ENCODE measurements at places on chromosomes 1 and 21.

DNA sequence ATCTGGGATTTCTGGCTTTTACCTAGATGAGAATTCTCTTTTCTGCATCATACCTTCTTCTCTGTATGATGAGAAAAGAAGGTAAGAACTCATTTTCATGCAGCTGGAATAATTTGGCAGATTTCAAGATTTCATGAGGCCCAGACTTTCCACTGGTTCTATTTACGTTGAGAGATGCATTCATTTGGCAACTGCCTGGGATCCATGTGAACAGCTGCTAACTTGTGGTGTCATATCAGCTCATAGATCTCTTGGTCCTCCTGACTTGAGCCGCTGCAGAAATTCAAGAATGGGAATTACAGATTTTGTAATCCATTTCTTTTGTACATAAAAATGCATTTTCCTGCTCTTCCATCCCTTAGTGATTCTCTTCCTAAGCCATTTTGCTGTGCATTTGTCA, 17.1 kb upstream of the C1orf87 start:
- DNase-seq: no peak
- no peaks in the 10 kb centered on the region for H3K4me1 ChIP-seq
- H3K36me3 ChIP-seq: no peaks in the 10 kb centered on the region
- H3K27me3 ChIP-seq: no peaks in the 10 kb centered on the region
- no peak overlapping the region for H3K4me3 ChIP-seq
- no peak overlapping the region for H3K27ac ChIP-seq

DNA sequence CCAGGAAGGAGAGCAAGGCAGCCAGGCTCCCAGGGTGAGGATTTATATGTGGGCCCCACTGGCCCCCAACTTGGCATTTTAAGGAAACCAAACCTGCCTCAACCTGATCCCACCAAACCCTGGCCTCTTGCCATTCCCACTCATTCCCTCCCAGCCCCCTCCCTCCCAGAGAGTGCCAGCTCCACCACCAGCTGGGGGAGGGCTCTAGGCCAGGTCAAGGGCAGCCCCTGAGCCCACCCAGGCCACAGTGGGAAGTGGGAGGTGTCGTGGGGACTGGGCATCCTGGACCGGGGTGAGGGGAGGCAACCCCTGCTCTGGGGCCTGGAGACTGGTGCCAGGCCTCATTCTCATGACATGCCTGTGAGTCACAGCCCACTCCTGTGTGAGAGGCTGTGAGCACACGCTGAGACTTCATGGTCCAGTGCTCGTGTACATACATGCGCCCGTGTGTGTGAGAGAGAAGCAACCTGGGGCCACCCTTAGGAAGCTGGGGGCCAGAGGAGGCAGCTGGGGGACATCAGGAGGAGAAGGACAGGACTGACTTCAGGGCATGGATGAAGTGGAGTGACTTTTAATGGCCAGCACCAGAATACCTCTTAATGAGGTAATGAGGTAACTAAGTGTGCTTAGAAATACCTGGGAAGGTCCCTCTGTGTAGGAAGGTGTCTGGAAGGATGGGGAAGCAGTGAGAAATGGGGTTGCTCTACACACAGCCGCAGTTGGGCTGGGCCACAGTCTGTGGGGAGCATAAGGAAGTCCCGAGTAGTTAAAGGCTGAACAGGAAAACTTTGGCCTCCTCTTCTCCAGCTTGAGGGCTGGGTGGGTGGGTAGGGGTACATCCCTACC, at the start of gene S100A2:
Gene S100A2 (minus strand): TSS at position 316 of the 846 bp plus-strand sequence. CDS start 1,967 bp downstream, outside the sequence.
- no peak within 1 kb of the TSS for H3K4me3 ChIP-seq
- no peaks in the 10 kb centered on the region for H3K27me3 ChIP-seq
- H3K4me1 ChIP-seq: peaks cover 26% of the 10 kb centered on the region
- DNase-seq: no peak

DNA sequence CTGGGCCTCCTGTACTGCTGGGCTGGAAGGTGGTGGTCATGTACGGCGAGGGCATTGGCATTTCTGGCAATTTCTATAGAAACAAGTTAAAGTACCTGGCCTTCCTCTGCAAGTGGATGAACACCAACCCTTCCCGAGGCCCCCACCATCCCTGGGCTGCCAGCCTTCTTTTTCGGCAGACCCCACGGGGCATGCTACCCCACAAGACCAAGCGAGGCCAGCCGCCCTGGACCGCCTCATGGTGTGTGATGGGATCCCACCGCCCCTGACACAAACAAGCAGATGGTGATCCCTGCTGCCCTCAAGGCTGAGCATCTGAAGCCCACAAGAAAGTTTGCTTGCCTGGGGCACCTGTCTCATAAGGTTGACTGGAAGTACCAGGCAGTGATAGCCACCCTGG, 76.0 kb downstream of the NFASC start:
- no peaks in the 10 kb centered on the region for H3K27me3 ChIP-seq
- peaks cover 17% of the 10 kb centered on the region for H3K4me1 ChIP-seq
- no peak overlapping the region for H3K27ac ChIP-seq
- no peak for DNase-seq

DNA sequence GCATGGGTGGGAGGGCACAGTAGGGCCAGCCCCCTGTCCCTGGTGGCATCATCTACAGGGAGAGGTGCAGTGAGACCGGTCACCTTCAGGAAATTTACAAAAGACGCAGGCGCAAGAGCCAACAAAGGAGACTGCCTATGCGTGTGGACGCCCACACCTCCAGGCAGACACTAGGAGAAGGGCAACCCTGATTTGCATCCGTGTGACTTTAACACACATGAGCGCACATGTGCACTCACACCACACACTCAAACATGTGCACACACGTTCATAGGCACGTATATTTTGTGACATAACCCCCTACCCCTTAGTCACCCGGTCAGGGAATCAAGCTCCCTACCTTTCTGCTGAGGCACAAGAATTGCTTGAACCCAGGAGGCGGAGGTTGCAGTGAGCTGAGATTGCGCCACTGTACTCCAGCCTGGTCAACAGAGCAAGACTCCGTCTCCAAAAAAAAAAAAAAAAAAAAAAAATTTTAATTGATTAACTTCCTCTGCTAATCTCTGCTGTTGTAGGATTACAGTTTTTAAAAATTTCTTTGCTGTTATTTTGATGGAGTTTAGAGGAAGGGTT, 84.7 kb upstream of the SLC25A33 start:
- no peak overlapping the region for H3K27ac ChIP-seq
- no peaks in the 10 kb centered on the region for H3K27me3 ChIP-seq
- peaks cover 4% of the 10 kb centered on the region for H3K4me1 ChIP-seq
- peaks cover 3% of the 10 kb centered on the region for H3K36me3 ChIP-seq
- H3K4me3 ChIP-seq: no peak overlapping the region

DNA sequence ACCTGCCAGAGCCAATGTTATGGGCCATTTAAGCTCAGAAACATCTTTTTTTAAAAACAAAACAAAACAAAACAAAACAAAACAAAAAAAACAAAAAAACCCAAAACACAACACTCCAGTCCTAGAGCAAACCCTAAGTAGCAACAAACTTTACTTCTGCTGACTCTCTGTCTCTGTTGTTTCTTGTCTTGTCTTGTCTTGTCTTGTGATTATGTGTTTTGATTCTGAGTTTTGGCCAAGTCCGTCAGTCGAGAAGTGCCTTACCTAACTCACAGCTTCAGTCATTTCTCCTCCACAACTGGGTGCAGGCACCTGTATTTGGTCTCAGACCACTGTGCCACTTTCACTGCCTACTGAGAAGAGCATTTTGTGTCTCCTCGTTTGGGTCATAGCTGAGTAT, 307.9 kb downstream of the BACH1 start:
- no peaks in the 10 kb centered on the region for H3K36me3 ChIP-seq
- DNase-seq: no peak
- no peaks in the 10 kb centered on the region for H3K27me3 ChIP-seq

GRCh38 chr1:167499664-167500101, 18.6 kb downstream of the CD247 start:
- no peaks in the 10 kb centered on the region for H3K27me3 ChIP-seq
- peaks cover 20% of the 10 kb centered on the region for H3K4me1 ChIP-seq
- no peaks in the 10 kb centered on the region for H3K36me3 ChIP-seq

DNA sequence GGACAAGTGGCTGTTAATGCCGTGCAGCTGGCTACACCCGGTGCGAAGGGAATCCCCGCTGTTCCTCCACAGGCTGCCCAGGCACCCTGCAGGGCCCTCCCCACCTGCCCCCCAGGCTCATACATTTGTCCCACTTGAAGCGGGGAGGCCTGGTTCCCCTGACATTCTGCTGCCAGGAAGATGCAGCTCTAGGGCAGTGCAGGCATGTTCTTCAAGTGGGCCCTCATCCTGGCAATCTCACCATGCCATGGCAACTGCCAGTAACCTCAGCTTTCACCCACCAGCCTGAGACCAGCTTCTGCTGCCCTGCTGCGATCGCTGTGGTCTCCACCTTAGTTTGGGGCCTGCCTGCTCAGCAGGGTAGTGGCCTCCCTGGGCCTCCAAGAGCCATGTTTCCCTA, 151.9 kb upstream of the COL6A1 start:
- peaks cover 3% of the 10 kb centered on the region for H3K4me1 ChIP-seq
- no peak overlapping the region for H3K27ac ChIP-seq
- H3K36me3 ChIP-seq: no peaks in the 10 kb centered on the region
- no peak for DNase-seq
- no peak overlapping the region for H3K4me3 ChIP-seq
- H3K27me3 ChIP-seq: no peaks in the 10 kb centered on the region

DNA sequence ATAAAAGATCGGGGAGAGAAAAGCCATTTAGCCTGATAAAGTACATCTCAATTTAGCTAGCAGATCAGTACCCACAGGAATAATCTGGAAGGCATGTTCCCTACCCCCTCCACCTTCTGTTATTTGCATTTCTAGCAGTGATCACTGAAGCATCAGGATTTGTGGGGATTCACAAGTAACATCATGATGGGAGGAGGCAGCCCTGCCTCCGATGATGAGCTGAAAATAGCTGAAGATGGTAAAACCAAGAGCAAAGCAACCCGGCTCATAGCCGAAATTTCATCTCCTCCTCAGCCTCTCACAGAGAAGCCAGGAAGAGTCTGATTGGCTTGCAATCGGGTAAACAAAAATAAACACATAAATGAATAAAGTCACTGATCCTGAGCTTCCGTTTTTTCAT, 2.4 kb downstream of the CCSAP start:
- H3K4me1 ChIP-seq: peaks cover 4% of the 10 kb centered on the region
- H3K27me3 ChIP-seq: no peaks in the 10 kb centered on the region
- peak overlapping the region; percentile 13 for H3K4me3 ChIP-seq
- no peak for DNase-seq
- H3K36me3 ChIP-seq: no peaks in the 10 kb centered on the region

- H3K27me3 ChIP-seq: no peaks in the 10 kb centered on the region
- no peaks in the 10 kb centered on the region for H3K36me3 ChIP-seq
- no peaks in the 10 kb centered on the region for H3K4me1 ChIP-seq
- H3K4me3 ChIP-seq: no peak overlapping the region
- no peak overlapping the region for H3K27ac ChIP-seq
- no peak for DNase-seq
Measured at GRCh38 chr1:157289424-157290105, 151.4 kb upstream of the ETV3 start.

GRCh38 chr1:185533596-185533995, 200.6 kb upstream of the HMCN1 start:
- H3K27ac ChIP-seq: no peak overlapping the region
- no peak overlapping the region for H3K4me3 ChIP-seq
- H3K27me3 ChIP-seq: peaks cover 2% of the 10 kb centered on the region
- no peaks in the 10 kb centered on the region for H3K36me3 ChIP-seq

GRCh38 chr1:12276225-12276624, 46.4 kb downstream of the VPS13D start:
- DNase-seq: peak; percentile 41
- H3K27ac ChIP-seq: no peak overlapping the region
- H3K27me3 ChIP-seq: no peaks in the 10 kb centered on the region
- H3K4me3 ChIP-seq: no peak overlapping the region
- peaks cover 16% of the 10 kb centered on the region for H3K36me3 ChIP-seq

GRCh38 chr1:21514245-21514644, 5.0 kb downstream of the ALPL start:
- no peak overlapping the region for H3K27ac ChIP-seq
- H3K27me3 ChIP-seq: peaks cover 3% of the 10 kb centered on the region
- H3K36me3 ChIP-seq: peaks cover 5% of the 10 kb centered on the region
- peaks cover 18% of the 10 kb centered on the region for H3K4me1 ChIP-seq
- DNase-seq: no peak
- H3K4me3 ChIP-seq: no peak overlapping the region

DNA sequence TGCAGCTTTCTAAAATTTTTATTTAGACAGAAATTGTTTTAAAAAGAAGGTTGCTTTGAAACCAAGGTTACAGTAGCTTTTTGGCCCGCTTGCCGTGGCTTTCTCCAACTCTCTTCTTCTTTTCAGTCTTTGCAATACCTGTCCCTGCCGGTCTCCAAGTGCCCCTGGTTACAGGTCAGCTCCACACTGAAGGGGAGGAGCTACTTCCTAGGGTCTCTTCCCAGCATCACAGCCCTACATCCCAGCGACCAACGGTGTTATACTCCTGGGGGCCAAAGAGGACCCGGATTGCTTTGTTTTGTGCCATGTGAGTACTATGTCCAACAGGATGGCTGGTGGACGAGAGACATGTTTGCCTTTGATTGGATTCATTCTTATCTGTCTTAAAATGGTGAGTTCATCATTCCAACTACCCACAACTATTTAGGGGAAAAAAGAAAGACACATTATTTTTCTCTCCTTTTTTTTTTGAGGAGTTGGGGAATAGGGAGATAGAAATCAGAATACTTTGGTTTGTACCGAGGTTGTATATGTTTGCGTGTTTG, at the start of gene FNDC7:
Gene FNDC7 (plus strand): TSS at position 303 of the 545 bp plus-strand sequence. CDS start 26 bp downstream, at position 329.
- H3K4me1 ChIP-seq: peaks cover 3% of the 10 kb centered on the region
- H3K27me3 ChIP-seq: no peaks in the 10 kb centered on the region
- no peak within 1 kb of the TSS for H3K27ac ChIP-seq

DNA sequence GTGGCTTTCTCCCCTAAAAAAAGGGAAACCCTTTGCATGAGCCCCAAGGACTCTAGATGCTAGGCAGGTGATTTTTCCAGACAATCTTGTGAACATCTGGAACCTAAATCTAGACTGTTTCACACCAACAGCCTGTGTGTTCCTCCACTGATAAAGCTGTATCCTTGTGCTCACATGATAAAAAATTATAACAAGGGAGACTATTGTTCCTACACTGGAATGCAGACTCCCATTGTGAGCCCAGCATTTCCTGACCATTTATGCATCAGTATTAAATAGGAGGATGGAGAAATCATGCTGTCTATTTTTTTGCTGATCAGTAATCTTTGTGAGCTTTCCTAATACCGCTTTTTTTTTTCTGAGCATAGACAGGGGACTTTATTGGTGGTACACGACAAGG, 52.5 kb downstream of the ZNF697 start:
- H3K27ac ChIP-seq: no peak overlapping the region
- H3K27me3 ChIP-seq: no peaks in the 10 kb centered on the region
- H3K4me3 ChIP-seq: no peak overlapping the region
- no peaks in the 10 kb centered on the region for H3K36me3 ChIP-seq

GRCh38 chr21:46173573-46173972, 10.7 kb downstream of the SPATC1L start:
- no peak overlapping the region for H3K27ac ChIP-seq
- H3K4me3 ChIP-seq: no peak overlapping the region
- H3K27me3 ChIP-seq: no peaks in the 10 kb centered on the region
- no peak for DNase-seq
- H3K4me1 ChIP-seq: peaks cover 4% of the 10 kb centered on the region
